ENCODE measurements at places on chromosomes 2 and 18. TPM values are rescaled to one million over a fixed set of nuclear protein-coding genes. Genes with fewer than 3 reads are reported as not detected.
A peak's percentile ranks its signal among the peaks of the same experiment; 100 is the strongest.

The CEP192 gene
- 22.9 TPM for total RNA-seq

DNA sequence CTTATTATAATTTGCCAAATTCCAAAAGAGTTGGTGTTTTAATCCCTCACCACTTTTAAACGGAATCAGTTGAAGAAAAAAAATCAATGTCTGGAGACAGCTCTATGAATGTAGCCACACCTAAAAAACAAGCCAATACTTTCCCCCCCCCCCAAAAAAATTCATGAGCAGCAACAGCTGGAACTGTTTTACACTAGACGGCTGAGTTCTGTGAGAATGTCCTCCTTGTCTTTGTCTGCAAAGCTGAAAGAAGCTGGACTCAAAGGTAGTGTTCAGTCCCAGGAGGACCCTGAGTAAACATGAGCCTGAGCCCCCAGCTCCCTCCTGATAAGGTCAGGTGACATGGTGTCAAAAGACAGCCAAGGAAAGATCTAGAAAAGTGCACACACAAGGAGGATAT lies 68.2 kb downstream of the ZNF521 start:
- peaks cover 20% of the 10 kb centered on the region for H3K4me1 ChIP-seq
- H3K27ac ChIP-seq: no peak overlapping the region
- H3K27me3 ChIP-seq: no peaks in the 10 kb centered on the region
- no peak overlapping the region for H3K4me3 ChIP-seq
- DNase-seq: no peak

The ZNF804A gene
- not detected for total RNA-seq

DNA sequence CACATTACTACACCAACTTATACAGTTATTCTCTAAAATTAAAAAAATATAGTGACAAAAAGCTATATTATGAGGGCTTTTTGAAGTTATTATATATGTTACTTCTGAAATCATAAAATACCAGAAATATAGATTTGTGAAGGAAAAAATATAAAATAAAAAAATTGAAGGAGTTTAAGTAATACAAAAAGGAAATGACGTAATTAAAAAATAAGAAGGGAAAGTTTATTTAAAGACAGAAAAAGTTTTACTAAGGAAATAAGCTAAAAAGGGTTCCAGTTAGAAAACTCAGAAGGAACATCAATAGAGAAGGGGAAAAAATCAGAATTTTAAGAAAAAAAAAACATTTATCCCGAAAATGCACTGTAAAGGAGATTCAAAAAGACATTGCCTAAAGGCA lies 697.1 kb downstream of the MBD2 start:
- no peak overlapping the region for H3K4me3 ChIP-seq
- no peaks in the 10 kb centered on the region for H3K4me1 ChIP-seq
- H3K27me3 ChIP-seq: no peaks in the 10 kb centered on the region
- no peak for DNase-seq
- no peak overlapping the region for H3K27ac ChIP-seq

- peaks cover 12% of the 10 kb centered on the region for H3K4me1 ChIP-seq
- no peaks in the 10 kb centered on the region for H3K27me3 ChIP-seq
- H3K27ac ChIP-seq: no peak overlapping the region
- DNase-seq: no peak
These were observed 13.0 kb upstream of the HAT1 start for GRCh38 chr2:171909266-171909665.

GRCh38 chr18:10846657-10847407 lies 302.5 kb downstream of the PIEZO2 start:
- H3K27ac ChIP-seq: no peak overlapping the region
- peaks cover 13% of the 10 kb centered on the region for H3K36me3 ChIP-seq
- peaks cover 15% of the 10 kb centered on the region for H3K4me1 ChIP-seq
- no peak overlapping the region for H3K4me3 ChIP-seq
- no peaks in the 10 kb centered on the region for H3K27me3 ChIP-seq

The CCDC93 gene
- 22.0 TPM for total RNA-seq

- peaks cover 74% of the 10 kb centered on the region for H3K4me1 ChIP-seq
- H3K27me3 ChIP-seq: no peaks in the 10 kb centered on the region
- H3K36me3 ChIP-seq: no peaks in the 10 kb centered on the region
- no peak for DNase-seq
These were observed 59.4 kb downstream of the ALPK2 start for GRCh38 chr18:58569490-58569911.

- peak overlapping the region; percentile 15 for H3K27ac ChIP-seq
- H3K27me3 ChIP-seq: no peaks in the 10 kb centered on the region
- peaks cover 53% of the 10 kb centered on the region for H3K4me1 ChIP-seq
- no peak overlapping the region for H3K4me3 ChIP-seq
- DNase-seq: no peak
These were observed 149.1 kb downstream of the SLC8A1 start for GRCh38 chr2:40302751-40303325.

The NT5C1B gene
- not detected for total RNA-seq

DNA sequence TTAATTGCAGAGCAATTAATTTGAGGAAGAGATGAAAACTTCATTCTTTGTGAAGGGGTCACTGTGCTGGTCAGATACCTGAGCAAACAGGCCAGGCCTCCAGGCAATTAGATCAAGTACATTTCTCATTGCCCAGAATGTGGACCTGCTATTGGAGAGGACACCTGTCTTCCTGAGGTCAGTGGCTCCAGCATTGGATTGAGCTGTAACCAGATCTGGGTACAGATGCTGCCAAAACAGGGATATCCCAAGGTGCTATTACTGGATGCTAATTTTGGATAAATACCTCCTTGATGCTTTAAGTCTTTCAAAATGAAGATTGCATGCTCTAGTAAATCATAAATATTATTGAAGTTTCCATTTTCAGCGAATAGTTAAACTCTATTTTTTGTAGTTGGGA lies 131.5 kb downstream of the FAM161A start:
- DNase-seq: no peak
- no peaks in the 10 kb centered on the region for H3K36me3 ChIP-seq

The GATA6 gene
- 13.1 TPM for total RNA-seq

GRCh38 chr18:34795070-34795732 lies 85.1 kb downstream of the DTNA start:
- H3K27me3 ChIP-seq: no peaks in the 10 kb centered on the region
- H3K4me1 ChIP-seq: no peaks in the 10 kb centered on the region
- no peak overlapping the region for H3K27ac ChIP-seq

DNA sequence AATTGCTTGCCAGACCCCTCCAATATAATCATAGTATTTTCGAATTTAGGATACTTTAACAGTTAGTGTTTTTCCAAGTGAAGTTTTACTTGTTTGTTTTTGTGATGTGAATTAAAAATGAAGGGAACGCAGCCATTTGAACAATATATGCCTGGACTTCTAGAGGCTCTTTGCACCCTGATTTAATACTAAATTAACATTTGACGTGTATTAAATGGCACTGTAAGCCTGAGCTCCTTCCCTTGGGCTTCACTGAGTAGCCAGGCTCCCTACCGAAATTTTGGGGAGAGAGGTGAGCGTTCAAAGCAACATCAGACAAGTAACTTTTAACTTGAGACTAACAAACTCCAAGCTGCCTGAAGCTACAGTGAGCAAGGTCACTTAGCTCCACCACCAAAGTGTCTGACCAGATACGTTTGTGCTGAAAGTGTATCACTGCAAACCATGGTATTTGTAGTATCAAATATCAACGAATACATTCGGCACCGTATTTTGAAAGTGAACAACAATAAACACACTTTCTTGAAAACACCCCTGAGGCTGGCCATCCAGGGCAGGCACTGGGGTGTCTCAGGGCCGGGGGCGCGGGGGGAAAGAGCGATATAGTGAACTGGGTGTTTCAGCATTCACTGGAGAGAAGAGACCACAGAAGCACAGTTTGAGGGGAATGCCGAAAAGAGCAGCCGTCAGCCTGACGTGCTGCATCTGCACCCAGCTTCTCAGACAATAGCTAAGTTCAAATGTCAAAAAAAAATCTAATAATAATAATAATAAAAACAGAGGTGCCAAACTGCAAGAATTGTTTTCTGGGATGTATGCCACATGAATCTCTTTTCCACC lies 7.7 kb upstream of the POU3F3 start:
- DNase-seq: no peak
- no peak overlapping the region for H3K4me3 ChIP-seq
- peaks cover 15% of the 10 kb centered on the region for H3K27me3 ChIP-seq
- H3K27ac ChIP-seq: no peak overlapping the region
- peaks cover 75% of the 10 kb centered on the region for H3K4me1 ChIP-seq
- no peaks in the 10 kb centered on the region for H3K36me3 ChIP-seq

DNA sequence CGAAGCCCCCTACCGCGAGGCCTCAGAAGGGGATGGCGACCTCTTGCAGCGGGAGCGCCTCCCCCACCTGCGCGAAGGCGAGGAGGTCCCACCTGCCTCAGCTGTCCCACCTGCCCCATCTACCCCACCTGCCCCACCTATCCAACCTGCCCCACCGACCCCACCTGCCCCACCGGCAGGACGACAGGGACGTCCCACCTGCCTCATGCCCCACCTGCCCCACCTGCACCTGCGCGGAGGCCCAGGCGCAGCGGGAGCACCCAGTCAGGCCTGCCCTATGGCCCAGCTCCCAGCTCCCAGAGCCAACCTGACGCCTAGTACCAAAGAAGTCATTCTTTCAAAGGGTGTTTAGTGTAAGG lies 489.1 kb upstream of the SMIM21 start:
- no peak overlapping the region for H3K4me3 ChIP-seq
- no peaks in the 10 kb centered on the region for H3K36me3 ChIP-seq
- H3K27me3 ChIP-seq: peaks cover 24% of the 10 kb centered on the region
- no peaks in the 10 kb centered on the region for H3K4me1 ChIP-seq
- no peak overlapping the region for H3K27ac ChIP-seq
- DNase-seq: no peak

The CLHC1 gene
- total RNA-seq: 19.7 TPM

- peak overlapping the region; percentile 98 for H3K27ac ChIP-seq
- no peak for DNase-seq
- peak overlapping the region; percentile 94 for H3K4me3 ChIP-seq
These were observed 1.1 kb downstream of the ARHGAP28 start for GRCh38 chr18:6730416-6731221.

DNA sequence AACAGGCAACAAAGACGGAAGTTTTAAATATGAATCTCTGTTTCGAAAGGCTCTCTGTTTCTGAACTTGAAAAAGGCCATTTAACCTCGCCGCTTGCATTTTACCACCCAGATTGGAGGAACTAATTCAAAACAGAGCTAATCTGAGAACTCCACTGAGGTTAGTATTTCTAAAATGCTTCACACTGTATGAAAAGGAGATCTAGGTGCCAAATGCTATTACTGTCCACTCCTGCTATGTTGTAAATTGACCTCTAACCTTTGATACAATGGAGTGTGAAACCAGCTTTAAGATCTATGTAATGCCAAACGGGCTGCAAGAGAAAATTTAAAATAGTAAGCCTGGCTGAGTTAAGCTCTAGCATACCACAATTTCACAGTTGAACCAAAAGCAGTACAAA lies 364.5 kb downstream of the IRS1 start:
- DNase-seq: no peak
- H3K27ac ChIP-seq: no peak overlapping the region
- H3K4me3 ChIP-seq: no peak overlapping the region
- peaks cover 35% of the 10 kb centered on the region for H3K4me1 ChIP-seq

Measured in chondrocyte (in vitro differentiated cells).